NCI-H526 (cell line): ENCODE measurements at places on chromosomes 6 and 20.
A peak's percentile ranks its signal among the peaks of the same experiment; 100 is the strongest.

- DNase-seq = peak; percentile 71
Observed at GRCh38 chr6:88238065-88238464, 71.9 kb upstream of the CNR1 start.

- no peak for DNase-seq
Observed at GRCh38 chr6:134750669-134751068, 199.2 kb downstream of the ALDH8A1 start.

DNA sequence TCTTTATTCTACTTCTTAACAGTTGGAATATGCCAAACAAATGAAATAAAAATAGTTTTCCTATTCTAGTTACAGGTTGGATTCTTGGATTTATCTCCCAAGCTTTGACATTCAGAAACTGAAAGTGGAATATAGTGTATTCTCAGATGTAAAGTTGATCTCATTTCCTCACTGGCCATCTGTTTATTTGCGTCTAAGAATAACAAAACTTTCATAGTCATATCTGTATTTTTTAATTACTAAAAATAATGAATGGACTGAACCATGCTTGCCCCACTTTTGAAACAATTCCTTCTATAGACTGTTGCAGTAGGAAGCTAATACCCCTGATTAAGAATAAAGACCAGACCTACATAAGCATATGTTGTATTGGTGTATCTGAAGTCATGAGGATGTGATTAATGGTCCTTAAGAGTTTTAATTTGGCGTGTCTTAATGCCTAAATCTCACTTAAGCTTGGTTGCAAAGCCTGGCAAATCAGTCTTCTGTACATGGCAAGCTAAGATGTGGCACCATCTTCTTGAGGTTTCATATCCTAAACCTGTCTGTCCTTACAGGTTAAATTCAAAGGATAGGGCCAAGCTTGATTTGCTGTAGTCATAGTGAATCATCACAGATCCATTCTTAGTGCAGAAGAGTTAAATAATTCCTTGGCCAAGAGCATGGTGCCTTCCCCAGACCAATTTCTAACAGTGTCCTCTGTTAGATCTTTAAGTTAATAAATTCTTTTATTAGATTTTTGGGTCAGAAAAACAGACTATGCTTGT is 58.9 kb downstream of the FOXO3 start:
- no peak for DNase-seq

DNA sequence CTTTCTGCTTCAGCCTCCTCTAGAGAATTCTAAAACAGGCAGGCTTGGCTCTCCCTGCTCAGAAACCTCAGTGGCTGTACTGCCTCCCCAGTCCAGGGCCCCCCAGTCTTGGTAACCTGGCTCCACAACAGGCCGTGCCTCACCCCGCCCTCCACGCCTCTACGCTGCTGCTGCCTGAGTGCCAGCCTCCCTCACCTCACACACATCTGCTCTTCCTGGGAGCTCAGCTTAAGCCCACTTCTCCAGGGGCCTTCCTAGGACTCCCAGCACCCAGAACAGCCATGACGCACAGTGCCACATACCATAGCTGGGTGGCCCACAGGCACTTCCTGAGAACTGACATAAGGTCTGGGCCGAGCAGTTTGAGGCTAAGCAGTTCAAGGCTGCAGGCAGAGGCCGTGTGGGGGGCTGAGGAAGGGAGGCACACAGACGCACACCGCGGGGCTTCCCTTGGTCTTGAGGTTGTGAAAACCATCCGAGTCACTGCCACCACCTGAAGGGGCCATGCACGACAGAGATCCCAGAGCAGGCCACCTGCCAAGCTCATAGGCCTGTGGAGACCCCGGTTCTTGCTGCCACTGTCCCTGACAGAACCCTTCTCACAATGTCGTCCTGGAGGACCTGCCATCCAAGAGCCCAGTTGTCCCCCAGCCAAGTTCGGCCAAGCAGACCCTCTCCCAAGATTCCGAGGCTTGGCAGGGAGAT is 42.6 kb downstream of the DSTN start:
- no peak for DNase-seq

DNA sequence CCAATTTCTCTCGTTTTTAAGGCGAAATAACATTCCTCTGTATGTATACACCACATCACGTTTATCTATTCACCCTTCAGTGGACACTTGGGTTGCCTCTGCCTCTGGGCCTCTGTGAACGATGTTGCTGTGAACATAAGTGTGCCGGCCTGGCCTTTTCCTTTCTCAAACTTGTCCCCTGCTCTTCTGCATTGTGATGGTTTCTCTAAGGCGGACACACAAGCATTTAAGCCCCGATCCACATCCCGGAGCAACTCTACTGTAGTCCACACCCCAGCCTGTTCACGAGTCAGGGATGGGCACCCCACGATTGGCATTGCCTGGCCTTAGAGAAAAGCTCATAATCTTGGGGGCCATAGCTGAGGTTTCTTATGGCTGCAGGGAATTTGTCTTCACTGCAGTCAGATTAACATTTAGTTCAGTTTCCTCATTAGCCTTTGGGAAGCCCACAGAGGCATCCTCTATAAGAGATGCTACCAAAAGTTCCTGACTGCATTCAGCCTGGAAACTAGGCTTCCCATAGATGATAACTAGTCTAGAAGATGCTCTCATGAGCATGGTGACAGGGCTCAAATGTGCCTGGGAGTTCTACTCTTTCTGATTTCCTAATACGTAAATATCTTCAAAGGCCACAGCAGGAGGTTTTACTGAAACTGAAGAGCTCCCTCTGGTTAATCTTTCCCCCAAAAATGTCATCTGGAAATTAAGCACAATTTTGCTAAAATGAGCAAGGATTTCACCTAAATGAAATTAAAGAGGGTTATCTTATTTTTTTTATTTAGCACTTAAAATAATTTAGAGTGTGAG is 762 bp downstream of the ZC3H12D start:
- DNase-seq = no peak

DNA sequence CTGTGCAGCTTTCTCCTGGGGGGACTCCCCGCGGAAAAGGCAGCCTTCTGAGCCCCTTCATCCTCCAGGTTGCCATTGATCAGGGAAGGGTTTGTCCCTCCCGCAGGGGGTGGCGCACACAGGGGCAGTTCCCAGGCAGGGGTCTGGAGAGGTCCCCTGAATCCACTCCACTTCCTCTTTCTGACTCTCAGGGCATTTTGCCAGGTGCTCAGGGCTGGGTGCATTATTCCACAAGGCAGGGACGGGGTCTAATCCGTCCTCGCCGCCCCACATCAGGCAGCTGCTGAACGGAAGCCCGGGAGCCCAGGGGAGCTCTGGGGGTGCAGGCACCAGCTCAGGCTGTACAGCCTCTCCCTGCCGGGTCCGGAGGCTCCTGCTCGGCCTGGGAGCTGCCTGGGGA is 180.9 kb downstream of the TTLL2 start:
- no peak for DNase-seq

DNA sequence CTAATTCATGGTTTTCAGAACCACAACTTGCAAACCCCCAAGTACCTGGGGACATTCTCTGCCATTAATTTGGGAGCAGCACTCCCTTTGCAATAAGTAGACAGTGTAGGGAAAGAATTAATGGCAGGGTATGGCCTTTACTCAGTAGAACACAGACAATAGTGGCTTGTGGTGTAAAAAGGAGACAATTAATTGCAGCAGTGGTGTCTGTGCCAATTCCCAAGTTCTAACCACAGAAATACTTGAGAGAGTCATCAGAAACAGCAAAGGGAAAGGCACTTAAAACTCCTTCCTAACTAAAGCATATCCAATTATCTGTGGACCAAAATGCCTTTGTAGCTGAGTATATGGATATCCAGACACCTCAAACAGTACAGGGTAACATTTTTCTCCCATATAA is 257.6 kb upstream of the POU3F2 start:
- DNase-seq = no peak

- no peak for DNase-seq
Observed at GRCh38 chr20:58162986-58163385, 65.5 kb downstream of the ANKRD60 start.

- no peak for DNase-seq
Observed at GRCh38 chr6:53119772-53120409, 28.8 kb downstream of the GCM1 start.

DNA sequence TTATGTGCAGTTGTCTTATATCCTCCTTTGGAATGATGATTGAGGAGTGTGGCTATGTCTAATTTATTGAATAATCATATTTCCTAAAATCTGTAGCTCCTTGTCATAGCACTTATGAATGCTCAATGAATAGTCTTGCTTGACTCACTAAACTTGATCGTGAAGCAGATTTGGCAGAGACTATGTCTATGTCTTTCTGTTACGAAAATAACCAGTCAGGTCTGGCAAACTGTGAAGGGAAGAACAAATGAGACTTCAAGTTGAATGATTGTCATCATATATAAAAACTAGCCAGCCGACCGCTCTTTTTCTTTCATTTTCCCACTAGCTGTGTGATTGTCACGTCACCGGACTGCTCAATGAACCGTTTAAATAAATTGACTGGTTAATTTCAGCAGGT is 1303.9 kb upstream of the GJE1 start:
- no peak for DNase-seq

DNA sequence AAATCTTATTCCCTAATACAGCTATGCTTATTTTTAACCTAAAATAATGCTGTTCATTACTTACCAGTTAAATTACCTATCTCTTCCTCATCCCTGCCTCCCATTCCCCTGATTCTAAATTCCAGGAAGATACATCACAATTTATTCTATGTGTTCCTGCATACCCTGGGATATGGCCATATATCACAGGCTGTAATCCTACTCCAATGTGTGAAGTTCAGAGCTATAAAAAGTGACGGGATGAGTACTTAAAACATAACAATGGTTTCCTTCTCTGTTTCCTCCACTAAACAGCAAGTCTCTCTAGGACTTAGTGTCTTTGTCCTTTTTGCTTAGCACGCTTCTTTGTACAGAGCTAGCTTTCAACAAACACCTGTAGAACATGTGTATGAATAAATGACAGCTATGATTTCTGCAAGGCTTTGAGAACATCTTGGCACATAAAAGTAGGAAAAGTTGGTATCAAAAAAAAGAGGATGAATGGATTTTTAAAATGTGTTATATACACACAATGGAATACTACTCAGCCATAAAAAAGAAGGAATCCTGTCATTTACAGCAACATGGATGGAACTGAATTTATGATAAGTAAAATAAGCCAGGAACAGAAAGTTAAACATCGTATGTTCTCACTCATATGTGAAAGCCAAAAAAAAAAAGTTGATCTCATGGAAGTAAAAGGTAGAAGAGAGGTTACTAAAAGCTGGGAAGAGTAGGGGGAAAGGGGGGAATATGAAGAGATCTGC is 45.8 kb downstream of the SESN1 start:
- DNase-seq = no peak

DNA sequence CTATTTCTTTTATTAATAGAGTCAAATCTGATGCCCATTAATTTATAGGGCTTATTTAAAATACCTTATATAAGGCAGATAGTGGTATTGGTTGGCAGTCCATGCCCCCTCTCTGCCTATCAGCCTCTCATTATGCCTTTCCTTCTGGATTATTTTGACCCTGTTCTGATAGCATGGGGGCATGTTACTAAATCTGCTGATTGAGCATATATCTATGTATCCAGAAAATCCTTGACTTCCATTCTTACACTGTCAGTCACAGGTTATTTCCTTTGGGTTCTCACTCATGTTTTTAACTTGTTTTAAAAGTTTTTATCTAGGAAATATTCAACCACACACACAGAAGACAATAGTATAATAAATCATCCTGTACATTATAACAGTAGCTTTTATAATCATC is 1184.9 kb downstream of the HACE1 start:
- no peak for DNase-seq

GRCh38 chr6:119102901-119103300 is 24.4 kb upstream of the FAM184A start:
- DNase-seq = no peak

DNA sequence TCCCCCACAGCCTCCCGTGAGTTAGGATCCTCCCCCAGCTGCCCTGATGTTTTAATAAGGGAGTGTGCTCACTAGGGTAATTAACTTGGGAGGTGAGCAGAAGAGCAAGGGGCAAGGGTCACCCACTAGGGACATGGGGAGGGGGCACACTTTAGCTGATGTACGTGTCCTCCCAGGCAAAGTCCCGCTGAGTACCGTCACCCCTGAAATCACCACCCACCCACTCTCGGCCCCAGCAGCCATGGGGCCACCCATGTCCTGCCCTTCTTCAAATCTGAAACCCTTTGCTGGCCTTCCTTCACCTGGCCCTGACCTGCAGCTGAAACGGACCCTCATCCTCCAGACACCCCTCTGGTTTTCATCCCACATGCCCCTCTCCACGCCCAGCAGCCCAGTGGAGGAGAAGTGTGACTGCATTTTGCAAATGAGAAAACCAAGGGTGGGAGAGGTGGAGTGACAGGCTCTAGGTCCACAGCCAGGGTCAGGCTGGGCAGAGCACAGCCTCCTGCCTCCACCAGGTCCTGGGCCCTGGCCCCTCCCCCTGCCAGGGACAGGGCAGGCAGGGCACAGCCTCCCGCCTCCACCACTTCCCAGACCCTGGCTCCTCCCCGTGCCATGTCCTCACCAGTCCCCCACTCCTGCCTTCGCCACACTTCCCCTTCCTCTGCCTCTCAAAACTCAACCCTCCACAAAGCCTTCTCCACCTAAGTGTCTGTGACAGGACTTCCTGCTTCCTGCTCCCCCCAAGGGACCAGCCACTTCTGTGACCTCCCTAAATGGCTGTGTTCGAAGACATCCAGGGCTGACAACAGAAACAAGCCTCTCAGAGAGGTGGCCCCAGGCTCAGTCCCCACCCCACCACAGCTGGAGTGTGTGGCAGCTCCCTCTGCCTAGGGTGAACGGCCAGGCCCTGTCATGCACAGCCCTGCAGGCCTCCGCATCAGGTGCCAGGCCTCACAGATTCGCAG is 15.1 kb downstream of the ACSS1 start:
- no peak for DNase-seq

- no peak for DNase-seq
Observed at GRCh38 chr20:13396022-13396421, 174.9 kb downstream of the ISM1 start.

DNA sequence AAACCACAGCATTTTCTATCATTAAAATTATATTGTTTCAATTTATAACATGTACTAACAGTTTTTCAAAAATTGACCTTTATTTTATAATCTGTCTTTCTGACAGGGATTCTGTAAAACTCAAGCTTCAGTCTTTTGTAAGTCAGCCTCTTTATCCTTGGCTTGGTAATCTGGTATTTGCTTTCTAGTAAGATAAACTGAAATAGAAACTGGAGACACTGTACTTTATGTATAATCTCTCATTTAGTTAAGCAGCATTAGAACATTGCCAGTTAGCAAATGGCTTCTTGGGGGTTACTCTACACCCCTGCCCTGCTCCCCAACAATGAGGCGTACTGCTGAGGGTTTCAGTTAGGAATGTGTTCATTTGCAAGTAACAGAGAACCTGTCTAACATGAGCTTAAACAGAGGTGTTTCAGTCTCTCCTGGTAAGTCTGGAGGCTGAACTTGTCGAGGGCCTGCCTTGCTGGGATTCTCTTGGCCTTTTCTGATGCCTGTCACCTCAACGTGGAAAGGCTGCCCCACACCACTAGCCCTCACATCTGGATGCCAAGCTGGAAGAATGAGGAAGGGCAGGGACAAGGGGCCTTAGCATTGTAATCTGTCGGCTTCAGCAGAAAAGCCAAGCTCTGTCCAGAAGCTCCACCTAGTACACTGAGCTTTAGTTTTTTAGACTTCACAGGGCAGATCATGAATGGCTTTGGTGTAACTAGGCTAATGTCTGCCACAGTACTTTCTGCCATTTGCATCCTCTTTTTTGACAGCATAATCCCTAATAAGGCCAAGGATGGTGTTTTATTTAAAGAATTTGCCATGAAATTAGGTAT is 34.8 kb downstream of the SH3BGRL2 start:
- no peak for DNase-seq

- DNase-seq = no peak
Observed at GRCh38 chr6:78253618-78254017, 600.8 kb downstream of the MEI4 start.
